DMS 273 treated with DMSO at 0.1 percent for 48 hours (cell line): ENCODE measurements at places on chromosomes 3 and 15.

- peak; percentile 41 for DNase-seq
Measured at GRCh38 chr3:144107923-144108322, 136.3 kb downstream of the DIPK2A start.

- DNase-seq: no peak
Measured at GRCh38 chr3:50263478-50264382, 5.2 kb upstream of the SEMA3B start.

DNA sequence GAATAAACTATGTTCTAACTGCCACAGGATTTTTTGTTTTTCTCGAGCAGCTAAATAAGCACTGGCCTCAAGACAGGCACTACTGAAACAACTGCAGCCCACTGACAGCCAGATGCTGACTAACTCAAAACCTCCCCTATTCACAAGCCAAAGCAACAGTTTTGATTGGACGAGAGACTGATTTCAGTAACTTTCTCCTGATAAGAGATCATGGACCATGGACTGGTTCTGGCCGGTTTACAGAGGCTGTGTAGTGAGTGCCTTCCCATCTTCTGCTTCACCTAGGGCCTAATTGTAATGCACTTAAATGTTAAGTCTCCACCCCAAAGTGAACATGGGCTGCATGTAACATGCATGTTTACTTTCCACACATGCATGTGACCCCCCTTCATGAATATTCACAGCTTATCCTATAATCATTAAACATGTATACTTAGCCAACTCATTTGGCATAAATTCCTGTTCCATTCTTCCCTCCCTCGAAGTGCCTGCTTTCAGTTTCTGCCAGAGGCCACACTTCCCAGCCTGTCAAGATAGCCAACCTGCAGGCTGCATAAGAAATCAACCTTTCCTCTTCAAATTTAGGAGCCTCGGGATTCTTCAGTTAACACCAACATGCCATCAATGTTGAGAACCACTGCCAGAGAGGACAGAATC lies 108.2 kb downstream of the ULK4 start:
- DNase-seq: no peak

DNA sequence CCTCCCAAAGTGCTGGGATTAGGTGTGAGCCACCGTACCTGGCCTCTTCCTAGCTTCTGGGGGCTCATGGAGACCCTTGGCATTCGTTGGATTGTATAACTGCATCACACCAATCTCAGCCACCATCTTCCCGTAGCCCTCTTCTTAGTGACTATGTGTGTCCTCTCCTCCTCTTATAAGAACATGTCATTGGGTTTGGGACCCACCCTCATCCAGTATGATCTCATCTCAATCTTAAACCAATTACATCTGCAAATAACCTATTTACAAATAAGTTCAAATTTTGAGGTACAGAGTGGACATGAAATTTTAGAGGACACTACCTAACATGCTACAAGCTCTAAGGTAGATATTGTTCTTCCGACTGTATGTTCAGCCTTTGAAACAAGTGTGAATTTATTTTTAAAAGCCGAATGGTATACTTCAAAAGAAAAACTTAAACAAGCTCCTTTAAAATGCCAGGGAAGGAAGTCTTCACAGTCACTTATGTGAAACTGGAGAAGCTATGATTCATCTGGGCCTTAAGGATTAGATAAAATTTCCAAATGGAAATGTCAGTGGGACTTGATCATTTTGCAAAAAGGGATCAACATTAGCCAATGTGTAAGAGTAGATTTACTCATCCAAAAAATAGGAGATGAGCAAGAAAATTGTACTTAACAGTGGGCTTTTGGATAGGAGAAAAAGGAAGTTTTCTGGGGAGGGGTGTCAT lies 225.7 kb downstream of the MEX3B start:
- no peak for DNase-seq

- DNase-seq: peak; percentile 32
Measured at GRCh38 chr3:171566803-171567422, 106.7 kb upstream of the TNIK start.

DNA sequence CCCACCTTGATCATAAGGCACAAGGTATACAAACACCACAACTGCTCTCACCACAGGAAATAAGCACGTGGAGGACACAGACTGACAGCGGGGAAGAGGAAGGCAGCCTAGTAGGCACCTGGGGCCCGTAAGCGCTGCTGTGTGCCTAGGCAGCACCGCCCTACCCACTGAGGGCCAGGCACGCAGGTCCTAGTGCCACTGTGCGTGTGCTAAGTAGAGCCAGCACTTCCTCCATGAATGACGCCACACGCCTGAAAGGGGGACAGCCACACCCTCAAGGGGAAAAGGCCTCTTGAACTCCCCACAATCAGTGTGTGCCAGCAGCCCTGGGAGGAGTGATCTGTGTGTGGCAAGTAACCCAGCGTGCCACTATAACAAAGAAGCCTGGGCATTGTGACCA lies 73.0 kb downstream of the ATP1B3 start:
- no peak for DNase-seq

GRCh38 chr3:2354702-2355101 lies 256.0 kb downstream of the CNTN4 start:
- no peak for DNase-seq
